Activated CD8-positive, alpha-beta memory T cell treated with anti-CD3 and anti-CD28 coated beads, Interleukin-2, amount 50 U/mL, for 4 hours (primary cell): ENCODE measurements at places on chromosomes 1 and 21.

DNA sequence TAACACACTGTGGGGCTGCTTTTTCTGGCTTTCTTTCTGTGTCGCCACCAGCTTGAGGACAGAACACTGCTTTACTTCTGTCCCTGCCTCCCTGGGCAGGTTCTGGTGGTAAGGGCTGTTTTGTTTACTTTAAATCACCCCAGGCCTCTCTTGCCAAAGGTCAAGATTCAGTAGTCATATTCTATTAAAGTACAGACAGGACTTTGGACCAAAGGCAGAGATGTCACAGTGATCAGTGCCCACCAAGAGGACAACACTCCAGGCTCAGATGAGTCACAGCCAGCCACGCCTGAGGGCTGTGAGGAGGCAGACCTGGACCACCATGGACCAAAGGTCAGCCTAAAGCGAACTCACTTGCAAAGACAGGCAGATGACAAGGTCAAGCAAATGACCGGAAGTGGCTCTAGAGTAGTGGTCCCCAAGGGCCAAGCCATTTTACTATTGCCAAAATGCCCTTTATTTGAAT lies 200.0 kb downstream of the RHOU start:
- no peak for DNase-seq

GRCh38 chr21:45607909-45608295 lies 35.6 kb upstream of the PCBP3 start:
- no peak for DNase-seq

DNA sequence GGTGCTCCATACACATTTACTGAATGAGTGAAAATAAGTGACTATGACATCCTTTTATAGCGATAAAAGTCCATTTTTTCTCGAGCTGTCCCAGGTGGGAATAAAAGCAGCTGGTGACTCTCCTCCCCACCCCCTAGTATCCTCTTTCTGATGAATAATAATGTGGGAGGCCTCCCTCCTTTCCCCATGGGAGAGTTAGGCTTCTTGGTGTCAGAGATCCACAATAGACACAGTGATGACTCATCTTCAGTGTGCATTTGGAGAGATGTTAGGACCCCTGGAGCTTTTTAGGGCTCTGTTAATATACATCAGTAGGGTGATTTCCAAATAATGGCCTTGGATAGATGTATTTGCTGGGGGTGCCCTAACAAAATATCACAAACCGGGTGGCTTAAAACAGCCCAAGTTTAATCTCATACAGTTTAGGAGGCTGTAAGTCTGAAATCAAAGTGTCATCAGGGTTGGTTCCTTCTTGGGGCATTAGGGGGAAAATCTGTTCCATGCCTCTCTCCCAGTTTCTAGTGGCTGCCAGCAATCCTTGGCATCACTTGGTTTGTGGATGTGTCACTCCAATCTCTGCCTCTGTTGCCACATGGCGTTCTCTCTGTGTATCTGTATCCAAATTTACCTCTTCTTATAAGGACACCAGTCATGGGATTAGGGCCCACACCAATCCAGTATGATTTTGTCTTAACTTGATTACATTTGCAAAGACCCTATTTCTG lies 4.4 kb upstream of the PHC2 start:
- DNase-seq = no peak

DNA sequence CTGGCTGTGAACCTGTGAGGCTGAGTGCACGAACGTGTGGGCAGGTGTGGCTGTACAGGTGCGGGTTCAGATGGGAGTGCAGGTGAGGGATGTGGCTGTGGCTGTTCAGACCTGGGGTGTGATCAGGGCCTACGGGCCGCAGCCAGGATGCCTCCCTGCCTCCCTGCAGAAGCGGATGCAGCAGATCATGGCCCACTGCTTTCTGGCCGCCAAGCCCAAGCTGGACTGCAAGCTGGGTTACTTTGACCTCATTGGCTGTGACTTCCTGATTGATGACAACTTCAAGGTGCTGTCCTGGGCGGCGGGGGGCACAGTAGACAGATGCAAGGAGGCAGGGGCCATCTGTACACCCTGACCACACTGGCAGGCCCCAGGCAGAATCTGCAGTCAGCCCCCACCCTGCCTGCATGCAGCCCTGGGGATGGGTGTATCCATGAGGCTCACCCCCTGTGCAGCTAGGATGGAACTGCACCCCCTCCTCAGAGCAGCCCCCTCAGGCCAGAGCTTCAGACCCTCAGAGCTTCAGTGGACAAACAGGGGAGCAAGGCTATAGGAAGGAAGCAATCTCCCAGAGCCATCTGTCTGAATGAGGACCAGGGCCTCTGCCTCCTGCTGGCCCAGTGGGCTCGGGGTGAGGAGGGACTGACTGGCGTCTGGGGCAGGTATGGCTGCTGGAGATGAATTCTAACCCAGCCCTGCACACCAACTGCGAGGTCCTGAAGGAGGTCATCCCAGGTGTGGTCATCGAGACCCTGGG lies 9.8 kb downstream of the TNFRSF18 start:
- peak; percentile 14 for DNase-seq

DNA sequence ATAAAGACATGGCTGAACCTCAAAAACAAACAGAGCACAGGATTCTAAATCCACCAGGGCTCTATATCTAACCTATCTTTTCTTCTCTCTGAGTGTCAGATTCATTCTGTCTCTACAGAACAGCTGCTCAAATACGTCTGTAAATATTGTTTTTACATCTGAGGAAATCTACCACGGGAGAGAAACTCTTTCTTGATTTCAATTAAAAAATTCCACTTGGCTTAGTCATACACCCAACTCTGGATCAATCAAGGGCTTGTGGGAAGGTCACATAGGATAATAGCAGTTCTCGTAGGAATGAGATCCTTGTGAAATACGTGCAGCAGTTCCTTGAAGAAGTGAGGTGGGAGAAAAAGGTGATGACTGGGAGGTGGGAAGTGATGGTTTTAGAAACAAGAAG lies 1355.7 kb upstream of the ADGRL2 start:
- no peak for DNase-seq

- DNase-seq = no peak
These were observed 38.1 kb downstream of the HHAT start for GRCh38 chr1:210366767-210367166.

GRCh38 chr1:229064320-229065168 lies 206.4 kb upstream of the RAB4A start:
- DNase-seq = no peak

GRCh38 chr1:179195376-179195775 lies 34.1 kb downstream of the ABL2 start:
- DNase-seq = no peak

- DNase-seq = no peak
These were observed 42.6 kb downstream of the ADCY10 start for GRCh38 chr1:167871331-167871730.

- DNase-seq = no peak
These were observed 24.5 kb downstream of the COA6 start for GRCh38 chr1:234397732-234398131.

- DNase-seq = no peak
These were observed 1.4 kb downstream of the LDLRAD1 start for GRCh38 chr1:54016343-54017282.

GRCh38 chr1:223711747-223712193 lies 569 bp upstream of the CAPN2 start:
- no peak for DNase-seq

DNA sequence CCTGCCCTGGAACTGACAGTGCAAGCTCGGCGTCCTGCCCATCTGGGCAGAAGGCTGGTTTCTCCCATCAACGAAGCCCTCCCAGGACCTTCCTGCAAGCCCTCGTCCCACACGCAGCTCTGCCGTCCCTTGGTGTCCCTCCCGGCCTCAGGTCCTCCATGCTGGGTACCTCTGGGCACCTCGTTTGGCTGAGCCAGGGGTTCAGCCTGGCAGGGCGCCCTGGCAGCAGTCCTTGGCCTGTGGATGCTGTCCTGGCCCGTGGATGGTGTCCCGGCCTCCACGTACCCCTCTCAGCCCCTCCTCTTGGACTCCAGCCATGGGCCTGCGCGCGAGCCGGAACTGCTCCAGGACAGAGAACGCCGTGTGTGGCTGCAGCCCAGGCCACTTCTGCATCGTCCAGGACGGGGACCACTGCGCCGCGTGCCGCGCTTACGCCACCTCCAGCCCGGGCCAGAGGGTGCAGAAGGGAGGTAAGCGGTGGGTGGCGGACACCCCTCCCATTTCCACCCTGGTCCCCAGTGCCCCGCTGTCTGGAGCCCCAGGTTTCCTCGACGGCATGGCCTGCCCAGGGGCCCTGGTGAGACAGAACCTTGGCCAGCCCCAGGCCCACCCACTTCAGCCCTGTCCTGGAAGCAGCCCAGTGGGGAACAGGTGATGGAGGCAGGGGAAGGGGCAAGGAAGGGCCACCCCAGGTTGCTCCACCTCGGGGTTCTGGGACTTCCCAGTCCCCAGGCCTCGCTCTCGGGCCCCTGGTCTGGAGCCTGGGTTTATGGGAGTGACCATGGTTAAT lies 3.5 kb downstream of the TNFRSF14 start:
- no peak for DNase-seq

DNA sequence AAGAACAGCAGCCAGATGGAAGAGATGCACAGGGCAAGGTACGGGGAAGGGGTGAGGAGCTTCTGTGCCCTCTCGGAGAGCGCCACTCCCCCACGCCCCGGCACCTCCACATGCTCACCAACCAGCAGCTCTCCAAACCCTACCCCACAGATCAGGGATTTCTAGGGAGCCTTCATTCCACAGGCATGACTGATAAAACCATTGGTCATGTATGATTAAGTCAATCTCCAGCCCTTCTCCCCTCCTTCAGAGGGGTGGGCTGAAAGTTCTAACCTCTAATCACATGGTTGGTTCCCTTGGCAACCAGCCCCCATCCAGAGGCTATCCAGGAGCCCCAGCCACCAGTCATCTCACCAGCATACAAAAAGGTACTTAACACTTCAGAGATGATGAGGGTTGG lies 144.7 kb downstream of the TGFBR3 start:
- no peak for DNase-seq

- DNase-seq = no peak
These were observed 4.8 kb downstream of the ATP1A1 start for GRCh38 chr1:116377541-116378529.

DNA sequence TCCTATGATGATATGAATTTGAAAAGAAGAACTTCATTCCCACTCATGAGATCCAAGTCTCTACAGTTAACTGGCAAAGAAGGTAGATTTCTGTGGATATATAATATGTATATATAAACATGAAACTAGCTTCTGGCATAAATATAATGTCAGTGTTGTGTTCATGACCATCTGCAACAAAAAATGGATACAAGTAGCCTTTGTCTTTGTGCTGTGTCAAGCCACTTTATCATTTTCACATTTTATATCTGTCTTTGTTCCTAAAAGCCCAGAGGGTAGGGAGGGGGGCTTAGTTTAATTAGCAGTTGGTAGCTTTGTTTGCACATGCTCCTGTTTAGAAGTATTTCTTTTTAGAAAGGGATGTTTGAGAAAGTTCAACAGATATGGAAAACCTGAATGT lies 56.2 kb upstream of the FASLG start:
- DNase-seq = no peak

- DNase-seq = peak; percentile 97
These were observed at the start of gene NOC2L for GRCh38 chr1:958823-959730. Gene NOC2L, minus strand, starts transcription at chr1:959256. Its CDS starts 16 bp downstream, at chr1:959240.

GRCh38 chr1:224189561-224189960 lies 6.5 kb downstream of the DEGS1 start:
- DNase-seq = no peak

- DNase-seq = no peak
These were observed 173.3 kb downstream of the CAMTA1 start for GRCh38 chr1:6958407-6959030.

DNA sequence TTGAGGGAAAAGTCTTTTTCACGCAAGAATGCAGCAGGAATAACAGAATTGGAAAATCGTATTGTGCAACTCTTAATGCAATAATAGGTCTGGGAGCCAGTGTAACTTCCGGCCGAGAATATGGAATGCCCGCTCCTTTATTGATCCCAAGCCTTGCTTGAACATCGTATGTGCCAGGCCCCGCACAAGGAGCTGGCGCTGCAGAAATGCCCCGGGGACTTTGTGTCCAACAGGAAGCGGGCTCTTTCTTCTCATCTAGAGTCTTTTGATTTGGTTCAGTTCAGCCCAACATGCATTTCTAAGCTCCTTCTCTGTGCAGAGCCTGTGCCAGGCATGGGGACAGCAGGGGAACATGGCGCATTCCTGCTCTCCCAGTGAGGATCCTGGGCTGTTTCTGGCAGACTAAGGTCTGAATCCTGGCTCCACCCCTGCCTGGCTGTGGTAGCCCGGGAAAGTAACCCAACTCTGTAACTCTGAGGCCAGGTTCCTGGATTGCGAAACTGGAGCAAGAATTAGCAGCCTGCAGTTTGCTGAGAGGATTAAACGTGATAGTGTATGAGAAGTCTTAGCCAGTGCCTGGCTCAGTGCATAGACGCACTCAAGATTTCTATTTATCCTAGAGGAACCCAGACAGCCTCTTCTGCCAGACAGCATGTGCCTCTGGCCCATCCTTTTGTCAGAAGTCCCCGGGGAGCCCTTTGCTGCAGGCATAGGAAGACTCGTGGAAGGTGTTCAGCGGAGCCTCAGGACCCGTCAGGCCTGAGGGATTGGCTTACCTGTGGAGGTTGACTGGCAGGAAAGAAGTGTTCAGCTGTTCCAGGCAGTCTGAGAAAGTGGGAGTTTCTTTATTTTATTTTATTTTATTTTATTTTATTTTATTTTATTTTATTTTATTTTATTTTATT lies 987 bp upstream of the CDCP2 start:
- no peak for DNase-seq

DNA sequence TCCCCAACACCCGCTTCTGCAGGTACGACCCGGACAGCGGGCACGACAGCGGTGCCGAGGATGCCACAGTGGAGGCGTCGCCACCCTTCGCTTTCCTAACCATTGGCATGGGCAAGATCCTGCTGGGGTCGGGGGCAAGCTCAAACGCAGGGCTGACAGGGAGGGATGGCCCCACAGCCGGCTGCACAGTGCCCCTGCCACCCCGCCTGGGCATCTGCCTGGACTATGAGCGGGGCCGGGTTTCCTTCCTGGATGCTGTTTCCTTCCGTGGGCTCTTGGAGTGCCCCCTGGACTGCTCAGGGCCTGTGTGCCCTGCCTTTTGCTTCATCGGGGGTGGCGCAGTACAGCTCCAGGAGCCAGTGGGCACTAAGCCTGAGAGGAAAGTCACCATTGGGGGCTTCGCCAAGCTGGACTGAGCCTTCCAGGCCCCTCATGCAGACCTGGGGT lies 10.1 kb downstream of the TRIM46 start:
- no peak for DNase-seq

GRCh38 chr1:96634883-96635282 lies 86.7 kb upstream of the PTBP2 start:
- no peak for DNase-seq

- DNase-seq = no peak
These were observed 506.0 kb downstream of the DPYD start for GRCh38 chr1:97414682-97415312.

DNA sequence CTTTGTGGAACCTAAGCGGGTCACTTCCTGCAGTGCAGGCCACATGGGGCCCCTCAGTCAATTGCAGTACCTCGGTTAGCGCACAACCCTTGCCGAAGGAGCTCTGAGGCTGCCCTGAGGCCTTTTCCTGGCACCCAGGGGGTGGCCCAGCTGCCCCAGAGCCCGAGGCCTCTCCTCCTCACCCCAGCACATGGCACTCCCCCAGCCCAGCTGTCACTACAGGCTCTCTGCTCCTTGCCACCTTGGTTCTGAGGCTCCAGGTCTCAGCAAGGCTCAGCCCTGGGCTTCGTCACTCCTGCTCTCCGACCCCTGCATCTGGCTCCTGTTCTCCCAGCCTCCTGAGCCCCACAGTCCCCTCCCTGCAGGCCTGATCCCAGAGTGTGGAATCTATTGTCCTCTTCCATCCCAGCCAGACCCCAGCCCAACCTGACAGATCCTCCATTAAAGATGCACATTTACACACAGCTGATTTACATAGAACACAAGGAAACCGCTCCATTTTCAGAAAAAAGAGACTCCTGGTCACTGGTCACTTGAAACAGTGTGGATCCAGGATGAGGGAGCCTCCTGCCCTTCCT lies 192.8 kb upstream of the POU3F1 start:
- no peak for DNase-seq

- no peak for DNase-seq
These were observed 24.7 kb upstream of the RAB3GAP2 start for GRCh38 chr1:220296981-220297380.
